Activated CD4-positive, alpha-beta T cell treated with anti-CD3 and anti-CD28 coated beads for 24 hours (primary cell): ENCODE measurements at places on chromosomes 2 and 18.

- DNase-seq = no peak
Observed at GRCh38 chr18:36410346-36410745, 112.8 kb downstream of the FHOD3 start.

DNA sequence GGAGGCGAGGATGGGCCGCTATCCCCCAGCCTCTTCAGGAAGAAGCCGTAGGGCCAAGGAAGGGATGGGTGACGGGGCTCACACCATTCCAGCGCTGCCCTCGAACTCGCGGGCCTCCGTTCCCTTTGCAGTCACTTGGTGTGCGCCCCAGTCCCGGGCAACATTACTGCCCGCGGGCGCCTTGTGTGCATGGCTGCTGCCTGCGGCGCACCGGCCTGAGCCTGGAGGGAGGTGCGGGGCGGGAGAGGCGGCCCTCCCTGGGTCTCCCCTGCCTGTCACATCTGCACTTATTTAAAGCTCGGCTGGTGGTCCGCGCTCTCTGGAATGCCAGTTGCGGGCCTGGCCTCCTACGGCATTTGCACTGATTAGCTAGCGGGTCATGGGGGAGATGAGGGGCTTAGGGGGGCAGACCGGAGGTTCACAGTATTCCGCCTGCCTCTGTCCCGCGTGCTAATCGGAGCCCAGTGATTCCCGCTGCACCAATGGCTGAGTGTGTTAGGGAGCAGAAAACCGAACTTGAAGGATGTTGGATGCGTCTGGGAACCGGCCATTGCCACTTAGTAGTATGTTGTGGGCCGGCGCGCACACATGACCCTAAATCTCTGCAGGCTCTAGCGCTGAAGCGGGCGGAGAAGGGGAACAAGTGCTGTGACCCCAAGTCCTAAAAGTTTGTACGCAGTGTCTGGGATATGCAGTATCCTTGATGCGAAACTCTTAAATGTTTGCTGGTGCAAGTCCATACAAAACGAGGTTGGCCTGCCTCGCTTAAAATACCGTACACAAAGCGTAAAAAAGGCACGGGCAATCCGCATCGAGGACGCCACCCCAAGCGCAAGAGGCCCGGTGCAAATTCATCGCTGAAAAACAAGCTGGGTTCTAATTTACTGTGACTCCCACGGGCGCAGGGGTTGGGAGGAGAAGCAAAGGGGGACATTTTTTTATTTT, 161.2 kb upstream of the SIX2 start:
- DNase-seq = no peak

DNA sequence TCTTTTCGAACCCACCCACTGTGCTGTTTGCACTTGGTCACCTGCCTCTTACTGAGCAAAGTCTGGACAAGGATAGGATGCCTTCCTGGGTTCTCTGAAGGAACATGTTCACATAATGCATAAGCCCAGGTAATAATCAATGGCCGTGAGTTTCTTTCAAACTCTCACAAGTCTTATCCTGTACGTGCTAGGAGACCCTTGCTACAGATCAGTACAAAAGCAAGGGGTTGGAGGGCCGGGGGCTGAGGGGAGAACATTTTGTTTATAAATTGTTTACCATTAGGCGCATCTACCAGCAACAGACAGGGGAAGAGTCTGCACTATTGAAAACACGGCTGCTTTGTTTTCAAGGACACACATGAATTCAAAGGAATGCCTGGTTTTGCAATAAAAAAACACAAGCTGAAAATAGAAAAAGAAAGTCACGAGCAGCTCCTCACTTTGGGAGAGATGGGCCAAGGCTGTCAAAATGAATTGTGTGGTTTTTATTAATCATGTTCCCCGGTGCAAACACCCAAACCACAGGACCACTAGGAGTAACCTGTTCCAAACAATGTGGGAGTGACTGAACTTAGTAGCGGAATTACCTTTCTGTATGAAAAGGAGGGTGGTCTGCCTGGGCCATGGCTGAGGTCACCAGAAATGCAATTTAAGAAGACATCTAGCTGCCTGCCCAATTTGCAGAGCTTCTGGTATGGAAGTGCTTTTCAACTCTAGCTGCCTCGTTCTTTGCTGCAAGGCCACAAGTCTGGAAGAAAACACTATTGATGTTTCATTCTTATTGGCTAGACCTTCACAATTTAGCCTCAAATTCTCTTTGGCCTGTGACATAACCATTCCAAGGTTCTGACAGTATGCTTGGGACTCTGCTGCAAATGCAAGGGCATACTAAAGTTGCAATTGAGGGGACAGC, 73.5 kb downstream of the CCBE1 start:
- no peak for DNase-seq

DNA sequence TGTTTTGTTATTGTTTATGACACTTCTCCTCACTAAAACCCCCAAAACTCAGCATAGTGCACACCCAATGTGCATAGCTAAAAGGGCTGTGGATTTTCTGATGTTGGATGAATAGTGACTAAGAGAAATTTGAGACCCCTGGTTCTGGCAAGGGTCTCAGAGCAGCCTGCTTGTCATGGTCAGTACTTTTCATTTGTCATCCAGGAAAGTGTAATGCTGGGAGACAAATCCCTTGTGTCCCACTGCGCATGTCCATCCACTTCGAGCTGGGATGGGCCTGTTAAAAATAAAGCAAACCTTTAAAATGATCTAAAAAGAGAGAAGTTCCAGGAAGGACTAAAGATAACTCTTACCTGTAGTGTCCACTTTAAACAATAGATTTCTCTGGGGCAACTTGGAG, 46.9 kb upstream of the LYPD1 start:
- no peak for DNase-seq

GRCh38 chr2:44005846-44006245, 10.1 kb upstream of the LRPPRC start:
- no peak for DNase-seq

GRCh38 chr2:162297925-162298552, 20.4 kb downstream of the IFIH1 start:
- DNase-seq = peak; percentile 11

GRCh38 chr2:173223871-173224270, 130.8 kb upstream of the CDCA7 start:
- no peak for DNase-seq

- DNase-seq = no peak
Observed at GRCh38 chr18:805755-806110, 6.3 kb downstream of the YES1 start.

- no peak for DNase-seq
Observed at GRCh38 chr2:225559072-225559415, 159.5 kb downstream of the NYAP2 start.

GRCh38 chr18:1053331-1054315, 149.0 kb downstream of the ADCYAP1 start:
- DNase-seq = no peak

DNA sequence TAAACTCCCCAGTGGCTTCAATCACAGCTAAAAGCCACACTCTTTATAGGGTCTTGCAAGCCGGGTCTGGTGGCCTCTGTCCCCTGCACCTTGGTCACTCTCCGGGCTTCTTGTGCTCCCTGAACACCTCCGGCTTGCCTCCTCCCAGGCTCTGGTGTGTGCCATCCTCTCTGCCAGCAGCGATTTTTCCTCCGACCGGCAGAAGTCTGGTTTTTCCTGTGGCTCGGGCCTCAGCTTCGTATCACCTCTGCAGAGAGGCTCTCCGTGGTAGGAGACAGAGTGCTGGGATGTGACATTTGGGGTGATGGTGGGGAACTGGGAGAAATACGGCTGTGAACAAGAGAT, 58.8 kb upstream of the HPCAL1 start:
- no peak for DNase-seq

- no peak for DNase-seq
Observed at GRCh38 chr2:29317801-29318485, 202.7 kb downstream of the CLIP4 start.

DNA sequence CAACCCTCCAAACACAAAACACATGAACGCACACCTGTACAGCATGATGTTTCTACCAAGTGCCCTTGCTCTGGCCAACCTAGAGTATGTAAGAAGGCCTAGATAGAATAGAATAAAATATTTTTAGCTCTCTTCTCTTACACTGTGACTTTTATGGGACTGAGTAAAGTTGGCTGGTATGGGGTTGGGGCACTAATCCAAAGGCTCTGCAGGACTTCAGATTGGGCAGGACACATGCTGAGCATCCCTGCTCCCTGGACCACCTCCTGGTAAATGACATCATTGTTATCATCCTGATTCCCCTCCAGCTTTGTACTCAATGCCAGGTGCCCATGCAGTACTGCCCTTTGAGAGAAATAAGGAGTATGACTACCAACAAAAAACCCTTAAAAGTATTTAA, 322.2 kb downstream of the SLC8A1 start:
- DNase-seq = no peak

DNA sequence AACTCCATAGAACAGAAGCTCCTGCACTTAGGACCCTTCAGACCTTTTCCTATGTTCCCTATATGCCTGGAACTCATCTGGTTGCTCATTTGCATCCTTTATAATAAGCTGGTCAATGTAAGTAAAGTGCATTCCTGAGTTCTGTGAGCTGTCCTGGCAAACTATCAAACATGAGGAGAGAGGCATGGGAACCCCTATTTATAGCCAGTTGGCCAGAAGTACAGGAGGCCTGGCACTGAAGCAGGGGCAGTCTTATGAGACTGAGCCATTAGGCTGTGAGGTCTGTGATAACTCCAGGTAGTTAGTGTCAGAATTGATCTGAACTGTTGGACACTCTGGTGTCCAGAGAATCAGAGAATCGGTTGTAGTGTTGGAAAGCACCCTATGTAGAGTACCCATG, 88.4 kb downstream of the EHD3 start:
- DNase-seq = no peak

- no peak for DNase-seq
Observed at GRCh38 chr2:152393377-152393776, 58.4 kb downstream of the FMNL2 start.

GRCh38 chr2:118614841-118615271, 232.6 kb downstream of the EN1 start:
- DNase-seq = no peak

GRCh38 chr2:61238219-61239012, 76.4 kb downstream of the C2orf74 start:
- no peak for DNase-seq

DNA sequence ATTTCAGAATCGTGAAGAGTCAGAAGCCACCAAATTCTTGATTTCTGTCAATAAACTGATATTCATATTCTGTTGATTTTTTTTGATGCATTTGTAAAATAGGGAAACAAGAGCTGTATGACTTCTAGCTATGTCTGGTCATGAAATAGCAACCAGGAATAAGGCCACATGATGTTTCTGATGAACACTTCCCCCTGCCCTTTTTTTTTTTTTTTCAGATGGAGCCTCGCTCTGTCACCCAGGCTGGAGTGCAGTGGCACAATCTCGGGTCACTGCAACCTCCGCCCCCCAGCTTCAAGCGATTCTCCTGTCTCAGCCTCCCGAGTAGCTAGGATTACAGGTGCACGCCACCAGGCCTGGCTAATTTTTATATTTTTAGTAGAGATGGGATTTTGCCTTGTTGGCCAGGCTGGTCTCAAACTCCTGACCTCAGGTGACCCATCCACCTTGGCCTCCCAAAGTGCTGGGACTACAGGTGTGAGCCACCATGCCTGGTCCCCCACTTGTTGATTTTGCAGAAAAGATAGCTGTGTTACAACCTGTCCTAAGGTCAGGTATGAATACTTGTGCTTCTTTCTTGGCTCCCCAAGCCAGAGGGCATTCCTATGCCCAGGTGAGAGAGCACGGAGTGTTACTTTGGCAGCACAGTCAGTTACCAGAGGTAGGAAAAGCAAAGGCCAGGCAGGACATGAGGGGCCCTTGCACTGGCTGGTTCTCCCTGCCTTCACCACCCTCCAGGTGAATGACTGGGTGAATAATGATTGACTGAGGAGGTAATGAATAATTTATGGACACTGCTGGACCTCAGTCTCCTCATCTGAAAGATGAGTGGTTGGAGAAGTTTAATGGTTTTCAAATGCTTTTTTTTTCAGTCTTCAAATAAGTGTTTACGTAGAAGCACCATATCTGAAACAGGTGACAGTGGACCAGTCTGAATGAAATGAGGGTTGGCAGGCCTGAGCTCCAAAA, 39.6 kb downstream of the PAX8 start:
- DNase-seq = no peak

DNA sequence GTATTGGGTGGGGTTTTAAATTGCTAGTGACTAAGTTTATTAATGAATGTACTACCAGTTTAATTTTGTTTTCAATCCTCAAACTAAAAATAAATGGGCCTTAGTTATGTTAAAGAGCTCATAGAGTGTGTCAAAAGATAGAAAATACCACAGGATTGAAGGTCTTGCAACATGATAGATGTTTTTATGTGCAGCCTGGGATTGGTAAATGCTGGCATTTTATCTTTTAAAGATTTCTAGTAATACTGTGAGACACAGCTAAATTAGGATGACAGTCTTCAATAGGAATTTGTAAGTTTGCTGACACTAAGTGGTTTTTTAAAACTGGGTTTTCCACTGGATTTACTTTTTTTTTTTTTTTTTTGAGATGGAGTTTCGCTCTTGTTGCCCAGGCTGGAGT, 122.3 kb downstream of the HAUS1 start:
- DNase-seq = no peak

- DNase-seq = no peak
Observed at GRCh38 chr2:223932816-223933800, 12.0 kb downstream of the WDFY1 start.

DNA sequence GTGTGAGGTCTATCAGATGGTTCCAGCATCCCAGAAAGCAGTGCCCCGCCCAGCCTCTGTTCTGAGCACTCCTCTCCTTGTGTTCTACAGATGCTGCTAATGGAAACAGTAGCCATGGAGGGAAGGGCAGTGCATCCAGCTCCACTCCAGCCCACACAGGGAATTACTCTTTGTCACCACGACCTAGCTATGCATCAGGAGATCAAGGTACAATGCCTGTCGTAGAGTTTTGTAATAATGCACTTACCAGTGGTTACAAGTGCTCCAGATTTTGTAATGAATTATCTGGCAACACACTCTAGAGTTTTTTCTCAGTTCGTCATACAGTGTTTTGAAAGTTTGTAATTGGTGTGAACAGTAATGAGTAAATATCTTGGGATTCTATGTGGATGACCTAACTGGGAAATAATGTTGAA, 161.1 kb downstream of the ESCO1 start:
- no peak for DNase-seq

- DNase-seq = no peak
Observed at GRCh38 chr2:223602972-223603371, 811 bp upstream of the SCG2 start.

DNA sequence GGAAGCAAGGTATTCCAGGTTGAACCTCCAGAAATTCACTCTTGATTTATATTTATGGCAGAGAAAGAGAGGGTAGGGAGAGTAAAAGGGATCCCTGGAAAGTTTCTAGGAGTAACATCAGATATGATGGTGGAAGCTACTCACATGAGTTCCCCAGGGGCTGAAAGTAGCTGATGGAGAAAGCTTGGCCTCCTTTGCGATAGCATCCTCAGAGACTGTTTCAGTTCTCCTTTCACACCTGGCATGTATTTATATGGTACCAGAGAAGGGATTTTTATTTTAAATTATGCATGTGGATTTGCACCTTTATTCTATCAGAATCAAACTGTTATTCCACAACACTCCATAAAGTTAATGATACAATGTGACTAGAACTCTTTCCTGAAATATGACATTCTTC, 126.3 kb upstream of the OSR1 start:
- no peak for DNase-seq

DNA sequence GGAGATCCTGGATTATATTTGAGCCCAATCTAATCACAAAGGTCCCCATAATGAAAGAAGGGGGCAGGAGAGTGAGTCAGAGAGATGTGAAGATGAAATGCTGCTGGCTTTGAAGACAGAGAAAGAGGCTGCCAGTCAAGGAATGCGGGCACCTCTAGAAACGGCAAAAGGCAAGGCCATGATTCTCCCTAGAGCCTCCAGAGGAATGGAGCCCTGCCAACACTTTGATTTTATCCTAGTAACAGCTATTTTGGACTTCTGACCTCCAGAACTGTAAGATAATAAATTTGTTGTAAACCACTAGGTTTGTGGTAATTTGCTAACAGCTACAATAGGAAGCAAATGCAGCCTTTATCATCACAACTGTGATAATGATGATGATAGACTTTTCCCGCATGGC, 32.9 kb downstream of the LBH start:
- DNase-seq = no peak
